ENCODE measurements at places on chromosomes 4 and X.

DNA sequence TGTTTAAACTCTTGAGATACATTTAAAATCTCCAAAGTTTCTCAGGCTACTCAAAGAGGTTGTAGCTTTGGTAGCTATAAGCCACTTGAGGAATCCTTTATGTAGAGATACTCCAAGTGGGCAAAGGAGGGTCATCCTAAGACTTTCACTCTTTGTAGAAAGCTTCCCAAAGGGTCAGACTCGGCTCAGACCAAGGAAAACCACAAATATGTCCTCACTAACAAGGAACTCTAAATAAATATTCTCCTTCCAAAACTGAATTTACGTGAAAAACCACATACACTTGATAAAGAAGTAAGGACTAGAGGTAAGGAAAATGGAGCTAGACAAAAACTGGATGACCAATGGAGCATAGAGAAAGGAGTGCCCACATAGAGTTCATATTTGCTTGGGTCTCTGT, 41.7 kb upstream of the DDX60 start:
- DNase-seq = no peak

- no peak for DNase-seq
Observed at GRCh38 chr4:53706422-53707032, 115.2 kb upstream of the LNX1 start.

- DNase-seq = no peak
Observed at GRCh38 chr4:1298461-1298860, 8.8 kb downstream of the MAEA start.

- DNase-seq = no peak
Observed at GRCh38 chr4:740656-741282, 35.1 kb downstream of the PCGF3 start.

GRCh38 chrX:3638280-3638873, 75.1 kb downstream of the PRKX start:
- DNase-seq = peak; percentile 52

DNA sequence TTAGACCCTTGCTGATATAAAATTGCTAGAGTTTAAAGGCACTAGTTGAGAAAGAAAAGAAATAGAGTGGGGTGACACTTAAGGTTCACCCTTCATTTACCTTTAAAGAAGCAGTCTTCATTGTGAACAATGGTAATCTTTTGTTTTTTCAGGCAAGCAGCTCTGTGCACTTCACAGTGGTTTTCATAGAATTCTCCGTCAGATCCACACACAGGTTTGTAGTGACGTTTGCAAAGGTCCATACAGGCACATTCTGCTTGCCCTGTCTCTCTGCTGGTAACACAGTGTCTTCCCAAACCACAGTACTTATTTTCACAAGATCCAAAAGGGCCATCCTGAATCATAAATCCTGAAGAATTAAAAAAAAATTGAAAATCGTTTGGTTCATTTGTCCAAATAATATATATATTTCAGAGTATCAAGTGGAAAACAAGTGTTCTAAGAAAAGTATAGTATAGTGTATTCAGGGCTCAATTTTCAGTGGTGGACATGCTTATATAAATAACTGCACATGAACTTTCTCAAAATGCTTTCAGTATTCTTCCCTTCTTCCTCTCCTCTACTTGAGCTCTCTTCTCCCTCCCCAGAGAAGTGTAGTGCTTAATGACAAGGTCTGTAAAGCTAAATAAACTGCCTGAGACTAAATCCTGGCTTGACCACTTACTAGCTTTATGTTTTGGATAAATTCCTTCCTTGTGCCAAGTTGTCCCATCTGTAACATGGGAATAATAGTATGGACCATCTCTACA, 243.3 kb downstream of the FSTL5 start:
- no peak for DNase-seq

DNA sequence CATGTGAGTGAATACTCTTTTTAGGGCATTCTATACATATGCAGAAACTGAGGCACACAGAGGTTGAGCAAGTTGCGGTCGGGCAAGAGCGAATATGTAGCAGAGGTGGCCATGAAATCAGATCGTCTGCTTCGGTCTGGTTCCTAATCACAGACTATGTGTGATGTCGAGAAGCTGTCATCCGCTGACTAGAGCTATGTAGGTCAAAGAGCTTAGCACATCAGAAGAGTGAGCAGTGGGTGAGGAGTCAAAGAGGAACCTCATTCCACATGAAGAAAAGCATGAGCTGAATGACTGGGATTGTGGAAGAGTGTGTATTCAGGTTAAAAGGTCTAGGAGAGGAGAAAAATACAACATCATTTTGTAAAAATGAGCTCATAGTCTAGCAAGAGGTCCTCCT, 19.0 kb downstream of the GAB3 start:
- no peak for DNase-seq

DNA sequence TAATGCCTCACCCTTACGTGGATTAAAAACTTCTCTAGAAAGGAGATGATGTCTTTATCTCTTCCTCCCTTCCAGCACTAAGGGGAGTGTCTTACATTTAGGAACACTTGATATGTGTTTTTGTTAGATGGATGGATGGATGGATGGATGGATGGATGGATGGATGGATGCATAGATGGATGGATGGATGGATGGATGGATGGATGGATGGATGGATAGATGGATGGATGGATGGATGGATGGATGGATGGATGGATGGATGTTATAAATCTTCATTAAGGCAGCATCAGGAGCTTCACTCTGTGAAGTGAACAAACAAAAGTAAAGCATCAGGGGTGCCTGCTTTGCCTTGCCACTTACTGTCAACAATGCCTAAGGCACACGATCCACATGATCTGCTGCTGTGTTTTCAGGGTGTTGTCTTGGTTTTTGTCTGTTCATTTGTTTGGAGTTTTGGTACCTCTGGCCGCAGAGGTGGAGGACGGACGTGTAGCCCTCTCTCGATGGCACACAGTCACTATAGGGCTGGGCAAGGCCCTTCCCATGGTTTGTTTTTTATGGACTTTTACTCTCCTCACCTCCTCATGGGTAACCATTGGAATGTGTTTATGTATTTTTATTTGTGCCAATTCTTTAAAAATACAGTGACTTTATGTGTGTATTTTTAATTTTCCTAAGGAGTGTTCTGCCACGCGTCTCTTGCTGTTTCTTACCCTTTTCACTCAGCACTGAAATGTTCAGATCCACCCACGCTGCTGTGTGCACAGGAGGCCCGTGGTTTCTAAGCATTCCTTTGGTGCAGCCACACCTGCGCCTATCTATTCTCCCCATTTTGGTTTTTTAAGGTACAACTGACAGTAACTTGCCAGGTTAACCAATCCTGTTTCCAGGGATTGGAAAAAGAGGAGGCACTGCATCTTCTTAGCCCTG, 91.8 kb upstream of the ENPP6 start:
- DNase-seq = peak; percentile 69

DNA sequence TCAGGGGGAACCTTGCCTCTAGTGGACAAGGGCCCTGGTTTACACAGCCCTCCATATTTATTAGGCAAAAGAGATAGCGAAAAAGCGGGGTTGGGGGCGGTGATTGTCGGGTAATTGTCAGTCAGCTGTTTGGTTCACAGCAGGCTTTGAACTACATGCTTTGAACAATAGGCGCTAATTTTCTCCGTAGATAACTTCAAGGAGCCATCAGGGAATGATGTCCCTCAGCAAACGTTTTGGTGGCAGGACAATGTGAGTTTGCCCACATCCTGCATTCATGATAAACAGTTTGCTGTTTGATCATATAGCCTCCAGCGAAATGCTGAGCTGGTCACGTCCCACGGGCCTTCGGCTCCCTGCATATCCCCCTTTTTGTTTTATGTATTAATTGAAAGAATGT, 65.2 kb downstream of the KANTR start:
- DNase-seq = no peak

- DNase-seq = no peak
Observed at GRCh38 chrX:148854306-148854705, 353.9 kb downstream of the AFF2 start.

DNA sequence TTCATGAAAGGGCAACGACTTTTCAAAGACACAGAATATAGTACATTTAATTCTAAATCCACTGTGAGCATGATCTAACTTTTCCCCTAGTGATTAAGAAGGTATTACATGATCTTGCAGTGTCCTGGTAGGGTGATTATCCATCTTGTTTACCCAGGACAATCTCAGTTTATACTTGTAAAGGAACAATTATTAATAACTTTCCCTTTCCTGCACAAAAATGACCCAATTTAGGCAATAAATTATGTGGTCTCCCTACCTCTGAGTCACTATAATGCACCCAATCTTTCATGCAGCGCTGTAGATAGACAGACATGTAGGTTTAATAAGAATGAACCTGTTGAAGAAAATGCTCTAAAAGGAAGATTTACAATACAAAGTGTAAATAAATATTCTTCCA, 22.7 kb downstream of the UNC5C start:
- no peak for DNase-seq

- no peak for DNase-seq
Observed at GRCh38 chr4:184596617-184597185, 52.5 kb downstream of the CASP3 start.

DNA sequence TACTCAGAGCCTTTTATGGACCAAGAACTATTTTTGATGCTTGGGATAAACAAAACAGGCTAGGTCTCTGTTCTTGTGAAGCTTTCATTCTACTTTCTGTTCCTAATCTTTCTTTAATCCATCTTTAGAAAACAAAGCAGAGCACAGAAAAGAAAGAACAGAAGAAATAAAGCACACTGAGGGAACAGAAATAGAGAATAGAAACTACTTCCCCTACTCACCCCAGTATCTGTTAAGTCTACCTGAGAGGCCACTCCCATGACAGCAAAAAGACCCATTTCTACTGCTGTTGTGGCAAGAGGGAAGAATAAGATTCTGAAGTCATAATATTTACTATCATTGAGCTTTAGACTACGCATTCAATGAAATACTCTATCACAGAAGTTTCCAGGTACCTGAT, 9.2 kb downstream of the RFC1 start:
- no peak for DNase-seq

- no peak for DNase-seq
Observed at GRCh38 chr4:99828477-99828876, 11.8 kb downstream of the DAPP1 start.

GRCh38 chr4:41454423-41454822, 83.5 kb upstream of the LIMCH1 start:
- no peak for DNase-seq

DNA sequence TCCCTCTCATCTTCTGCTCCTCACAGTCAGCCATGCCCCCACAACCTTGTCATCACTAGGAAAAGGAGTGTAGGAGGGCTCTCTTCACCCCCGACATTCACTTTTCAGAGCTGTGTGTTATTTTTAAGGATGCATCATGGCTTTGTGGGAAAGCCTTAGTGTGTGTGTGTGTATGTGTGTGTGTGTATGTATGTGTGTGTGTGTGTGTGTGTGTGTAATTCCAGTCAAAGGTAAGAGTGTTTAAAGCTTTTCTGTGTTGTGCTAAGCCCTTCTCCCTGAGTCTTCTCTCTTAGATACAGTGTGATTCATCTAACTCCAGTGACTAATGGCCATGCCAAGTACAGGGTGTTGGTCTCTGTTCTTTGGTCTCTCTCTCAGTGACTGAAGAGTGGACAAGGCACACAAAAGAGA, 76.6 kb downstream of the CHIC2 start:
- no peak for DNase-seq

- no peak for DNase-seq
Observed at GRCh38 chrX:49958727-49959485, 36.5 kb downstream of the CLCN5 start.

GRCh38 chr4:113325876-113326615, 276.6 kb downstream of the ANK2 start:
- peak; percentile 30 for DNase-seq

DNA sequence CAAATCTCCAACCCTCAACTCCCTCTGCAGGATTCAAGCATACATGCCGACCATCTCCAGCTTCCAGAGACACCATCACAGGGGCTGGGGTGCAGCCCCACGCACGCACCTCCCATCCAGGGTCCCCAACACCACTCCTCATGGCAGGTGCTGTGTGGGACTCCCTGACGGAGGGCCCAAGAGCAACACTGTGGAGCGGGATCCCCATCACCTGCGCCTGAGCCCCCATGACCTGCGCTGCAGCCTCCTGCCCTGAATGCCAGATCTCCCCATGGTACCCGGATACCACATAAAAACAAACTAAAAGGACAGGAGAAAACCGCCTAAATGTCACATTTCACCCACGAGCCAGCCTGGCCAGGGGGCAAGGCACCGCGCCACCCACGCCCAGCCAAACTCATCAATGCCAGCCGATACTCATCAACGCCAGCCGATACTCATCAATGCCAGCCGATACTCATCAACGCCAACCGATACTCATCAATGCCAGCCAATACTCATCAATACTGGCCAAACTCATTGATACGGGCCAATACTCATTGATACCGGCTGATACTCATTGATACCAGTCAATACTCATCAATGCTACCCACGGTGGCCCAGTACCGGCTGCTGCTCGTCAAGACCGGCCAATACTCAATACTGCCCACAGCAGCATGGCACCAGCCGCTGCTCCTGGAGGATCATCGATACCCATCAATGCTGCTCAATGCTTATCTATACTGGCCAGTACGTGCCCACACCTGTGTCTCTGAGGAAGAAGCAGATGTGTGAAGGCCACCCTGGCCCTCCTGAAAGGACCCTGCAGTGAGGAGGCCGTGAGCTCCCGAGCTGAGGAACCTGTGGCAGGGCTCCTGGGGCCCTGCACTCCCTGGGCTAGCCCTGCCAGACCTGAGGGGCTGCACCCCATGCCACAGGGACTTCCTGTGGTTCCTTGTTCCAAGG, 6.2 kb downstream of the CTBP1 start:
- DNase-seq = no peak

DNA sequence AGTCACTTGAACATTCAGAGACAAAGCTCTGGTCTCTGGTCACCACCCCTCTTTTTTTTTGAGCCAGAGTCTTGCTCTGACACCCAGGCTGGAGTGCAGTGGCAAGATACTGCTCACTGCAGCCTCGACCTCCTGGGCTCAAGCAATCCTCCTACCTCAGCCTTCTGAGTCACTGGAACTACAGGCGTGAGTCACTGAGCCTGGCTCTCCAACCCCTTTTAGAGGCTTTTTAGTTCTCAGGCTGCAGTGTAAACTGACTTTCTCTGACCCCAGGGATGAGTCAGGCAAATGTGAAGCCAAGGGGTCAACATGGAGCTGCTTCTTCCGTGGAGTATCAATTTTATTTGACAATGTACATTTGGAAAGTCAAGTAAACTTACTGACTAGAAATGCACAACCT, 229.2 kb downstream of the PTTG2 start:
- DNase-seq = peak; percentile 46

DNA sequence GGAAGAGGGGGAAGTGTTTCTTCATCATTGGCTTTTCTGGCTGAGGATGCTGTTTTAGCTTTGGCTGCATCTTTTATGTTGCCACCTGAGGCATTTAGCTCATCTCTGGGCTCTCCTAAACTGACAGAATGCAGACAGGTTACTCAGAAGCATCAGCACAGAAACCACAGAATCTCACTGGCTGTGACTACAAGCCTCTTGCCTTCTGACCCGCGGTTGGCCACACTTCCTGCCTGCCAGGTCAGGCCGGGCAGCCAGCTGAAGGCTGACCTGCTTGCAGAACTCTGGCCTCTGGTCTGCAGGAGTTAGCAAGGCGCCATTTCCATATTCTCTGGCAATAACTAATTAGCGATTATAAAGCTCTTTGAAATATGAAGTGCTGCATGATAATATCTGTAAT, 366.5 kb downstream of the MID1IP1 start:
- DNase-seq = peak; percentile 10

Measured in stimulated activated CD4-positive, alpha-beta T cell treated with anti-CD3 and anti-CD28 coated beads, Interleukin-15, amount 100 ng/mL, for 24 hours (primary cell).